ENCODE measurements at places on chromosomes 12 and 14. TPM values are rescaled to one million over a fixed set of nuclear protein-coding genes. Genes with fewer than 3 reads are reported as not detected.

The NDRG2 gene
- 12.6 TPM for total RNA-seq

DNA sequence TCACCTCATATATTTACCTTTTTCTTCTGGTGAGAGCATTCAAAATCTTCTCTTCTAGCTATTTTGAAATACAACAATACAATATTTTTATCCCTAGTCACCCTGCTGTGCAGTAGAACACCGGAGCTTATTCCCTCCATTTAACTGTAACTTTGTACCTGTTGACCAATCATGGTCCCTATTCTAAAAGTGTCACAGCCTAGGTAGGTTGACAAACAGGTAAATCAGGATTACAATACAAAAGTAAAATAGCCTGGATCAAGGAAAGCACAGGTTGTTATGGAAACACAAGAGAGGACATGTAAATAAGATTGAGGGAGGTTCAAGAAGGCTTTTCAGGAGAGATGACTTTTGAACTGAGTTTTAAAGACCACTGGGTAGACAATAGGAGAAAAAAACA, 670.9 kb downstream of the DIO2 start:
- no peaks in the 10 kb centered on the region for H3K36me3 ChIP-seq
- H3K4me3 ChIP-seq = no peak overlapping the region
- peaks cover 20% of the 10 kb centered on the region for H3K4me1 ChIP-seq
- H3K27me3 ChIP-seq = no peaks in the 10 kb centered on the region

- H3K36me3 ChIP-seq = no peaks in the 10 kb centered on the region
- no peak overlapping the region for H3K4me3 ChIP-seq
- no peak for DNase-seq
- H3K4me1 ChIP-seq = no peaks in the 10 kb centered on the region
- H3K27me3 ChIP-seq = no peaks in the 10 kb centered on the region
Measured at GRCh38 chr12:118650586-118650960, 274.2 kb downstream of the SUDS3 start.

GRCh38 chr14:73339846-73340595, 102.7 kb downstream of the PAPLN start:
- H3K27me3 ChIP-seq = no peaks in the 10 kb centered on the region
- no peaks in the 10 kb centered on the region for H3K36me3 ChIP-seq
- no peak overlapping the region for H3K27ac ChIP-seq

The UBE2N gene
- 129 TPM for total RNA-seq

DNA sequence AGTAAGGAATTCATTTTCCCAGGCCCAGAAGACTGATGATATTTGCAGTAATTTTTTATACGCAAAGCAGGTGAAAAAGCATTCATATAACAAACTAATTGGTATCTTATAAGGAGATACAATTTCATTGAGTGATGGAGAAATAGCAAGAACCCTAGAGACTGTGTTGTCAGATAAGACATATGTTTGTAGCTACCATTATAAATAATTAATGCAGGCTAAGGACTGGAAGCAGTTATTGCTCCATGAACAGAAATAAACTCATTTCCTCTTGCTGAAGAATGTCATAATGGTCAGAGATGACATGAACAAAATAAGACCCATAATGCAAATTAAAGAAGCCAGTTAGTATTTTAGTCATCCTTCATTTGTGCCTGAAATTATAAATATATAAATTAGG, 1.5 kb downstream of the OR6C2 start:
- no peaks in the 10 kb centered on the region for H3K4me1 ChIP-seq
- no peak overlapping the region for H3K27ac ChIP-seq
- no peak overlapping the region for H3K4me3 ChIP-seq
- H3K27me3 ChIP-seq = no peaks in the 10 kb centered on the region
- no peaks in the 10 kb centered on the region for H3K36me3 ChIP-seq

The RNF212B gene
- not detected for total RNA-seq

DNA sequence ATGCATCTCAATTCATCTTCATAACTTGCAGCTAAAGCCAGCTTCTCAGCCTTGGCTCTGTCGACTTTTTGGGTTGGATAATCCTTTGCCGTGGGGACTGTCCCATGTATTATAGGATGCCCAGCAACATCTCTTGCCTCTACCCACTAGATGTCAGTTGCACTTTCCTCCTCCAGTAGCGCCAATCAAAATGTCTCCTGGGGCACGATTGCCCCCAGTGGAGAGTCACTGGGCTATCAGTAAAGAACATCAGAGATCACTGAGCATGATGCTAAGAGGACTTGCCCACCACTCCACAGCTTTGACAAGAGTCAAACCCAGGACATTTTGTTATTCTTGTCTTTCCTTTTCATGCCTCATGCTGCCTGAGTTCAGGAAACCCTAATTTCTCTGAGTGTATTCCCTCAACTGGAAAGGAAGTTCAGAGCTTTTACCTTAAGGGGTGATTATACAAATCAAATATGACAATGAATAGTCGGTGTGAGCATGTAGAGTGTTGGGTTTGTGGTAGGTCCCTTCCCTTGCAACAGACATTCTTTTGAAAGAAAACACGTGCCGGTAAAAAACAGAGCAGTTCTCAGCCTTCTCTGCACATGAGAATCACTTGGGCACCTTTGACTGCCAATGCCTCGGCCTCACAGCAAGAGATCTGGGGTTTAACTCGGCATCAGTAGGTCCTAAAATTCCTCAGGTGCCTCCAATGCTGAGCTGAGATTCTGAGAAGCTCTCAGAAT, 980.6 kb downstream of the VRK1 start:
- H3K4me1 ChIP-seq = no peaks in the 10 kb centered on the region
- DNase-seq = no peak
- H3K4me3 ChIP-seq = no peak overlapping the region
- H3K27me3 ChIP-seq = no peaks in the 10 kb centered on the region
- no peaks in the 10 kb centered on the region for H3K36me3 ChIP-seq

DNA sequence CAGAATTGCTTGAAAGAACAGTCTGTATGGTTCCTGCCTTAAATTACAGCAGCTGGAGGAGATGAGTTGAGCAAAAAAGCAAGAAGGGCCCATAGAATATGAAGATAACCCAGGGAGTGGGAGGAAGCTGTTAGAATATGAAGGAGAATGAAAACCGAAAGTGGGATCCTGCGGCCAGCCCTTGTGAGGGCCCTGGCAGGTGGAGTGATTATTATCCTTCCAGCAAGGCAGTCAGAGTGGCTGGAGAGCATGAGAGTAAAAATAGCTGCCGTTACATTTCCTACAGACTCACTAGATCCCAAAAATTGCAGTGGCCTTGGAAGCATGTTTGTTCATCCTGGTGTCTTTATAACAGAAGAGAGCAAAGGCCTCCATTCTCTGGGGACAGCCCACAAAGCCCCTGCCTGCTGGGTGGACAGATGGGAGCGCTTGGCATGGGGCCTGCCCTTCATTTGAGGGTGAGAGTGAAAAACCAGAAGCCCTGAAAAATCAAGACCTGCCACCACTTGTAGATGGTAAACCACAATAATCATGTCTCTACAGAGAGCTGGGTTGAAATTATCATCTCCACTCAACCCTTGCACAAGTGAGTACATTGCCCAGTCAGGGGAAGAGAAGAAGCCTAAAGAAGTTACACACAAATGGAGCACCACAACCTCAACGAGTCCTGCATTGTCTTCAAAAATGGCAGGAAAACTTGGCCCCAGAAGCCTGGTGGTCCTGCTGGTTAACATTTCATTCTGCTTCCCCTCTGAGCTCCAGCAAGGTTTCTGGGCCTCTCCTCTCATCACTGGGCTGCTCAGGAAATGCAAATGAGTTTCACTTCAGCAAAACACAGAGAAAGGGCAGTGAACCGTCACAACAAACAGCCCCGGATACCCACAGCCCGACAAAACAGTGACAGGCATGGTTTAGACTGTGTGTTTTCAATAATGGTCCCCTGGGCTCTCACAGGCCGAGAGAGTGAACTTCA, 20.5 kb downstream of the ZDHHC22 start:
- DNase-seq = no peak
- H3K27me3 ChIP-seq = peaks cover 14% of the 10 kb centered on the region
- H3K27ac ChIP-seq = no peak overlapping the region
- peaks cover 6% of the 10 kb centered on the region for H3K4me1 ChIP-seq
- no peak overlapping the region for H3K4me3 ChIP-seq
- H3K36me3 ChIP-seq = no peaks in the 10 kb centered on the region

GRCh38 chr14:99124482-99125105, 147.4 kb downstream of the BCL11B start:
- H3K27me3 ChIP-seq = peaks cover 5% of the 10 kb centered on the region
- H3K27ac ChIP-seq = no peak overlapping the region
- no peak overlapping the region for H3K4me3 ChIP-seq
- no peaks in the 10 kb centered on the region for H3K36me3 ChIP-seq
- DNase-seq = no peak

- no peaks in the 10 kb centered on the region for H3K36me3 ChIP-seq
- no peak for DNase-seq
- H3K4me3 ChIP-seq = no peak overlapping the region
- H3K27ac ChIP-seq = no peak overlapping the region
- H3K4me1 ChIP-seq = no peaks in the 10 kb centered on the region
Measured at GRCh38 chr12:29831173-29831572, 47.4 kb upstream of the TMTC1 start.

GRCh38 chr12:29547151-29547632, 49.7 kb upstream of the OVCH1 start:
- no peak overlapping the region for H3K27ac ChIP-seq
- no peak overlapping the region for H3K4me3 ChIP-seq
- no peaks in the 10 kb centered on the region for H3K36me3 ChIP-seq
- no peaks in the 10 kb centered on the region for H3K27me3 ChIP-seq
- peak; percentile 90 for DNase-seq
- H3K4me1 ChIP-seq = no peaks in the 10 kb centered on the region

GRCh38 chr14:20623798-20624197, 17.7 kb downstream of the OR6S1 start:
- no peak overlapping the region for H3K4me3 ChIP-seq
- H3K4me1 ChIP-seq = peaks cover 10% of the 10 kb centered on the region
- H3K27me3 ChIP-seq = peaks cover 22% of the 10 kb centered on the region
- no peaks in the 10 kb centered on the region for H3K36me3 ChIP-seq
- DNase-seq = no peak

The TSPAN19 gene
- not detected for total RNA-seq

GRCh38 chr12:61291647-61292046, 968.6 kb upstream of the USP15 start:
- no peaks in the 10 kb centered on the region for H3K4me1 ChIP-seq
- H3K4me3 ChIP-seq = no peak overlapping the region
- DNase-seq = no peak
- no peak overlapping the region for H3K27ac ChIP-seq

DNA sequence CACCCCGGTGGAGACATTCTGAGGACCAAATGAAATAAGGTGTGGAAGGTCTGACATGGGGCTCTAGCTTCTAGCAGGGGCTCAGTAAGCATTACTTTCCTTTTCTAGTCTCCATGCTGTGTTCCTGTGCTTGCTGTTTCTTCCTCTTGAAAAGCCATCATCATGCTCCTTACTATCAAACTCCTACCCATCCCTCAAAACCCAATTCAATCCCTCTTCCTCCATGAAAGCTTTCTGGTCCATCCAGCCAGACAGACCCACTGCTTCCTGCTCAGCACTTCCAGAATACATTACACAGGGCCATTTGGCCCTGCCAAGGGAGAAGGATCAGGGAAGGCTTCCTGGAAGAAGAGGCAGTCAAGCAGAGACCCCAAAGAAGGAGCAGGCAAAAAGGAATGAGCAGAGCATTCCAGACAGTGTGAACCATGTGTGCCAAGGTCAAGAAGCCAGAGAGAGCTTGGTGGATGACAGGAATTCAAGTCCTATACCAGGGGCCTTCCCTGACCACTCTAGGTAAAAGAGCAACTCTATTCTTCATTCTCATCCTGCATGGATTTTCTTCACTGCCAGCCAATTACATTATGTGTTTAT, 59.5 kb downstream of the NUAK1 start:
- no peak for DNase-seq
- H3K27ac ChIP-seq = peak overlapping the region; percentile 72
- H3K4me3 ChIP-seq = no peak overlapping the region
- H3K27me3 ChIP-seq = no peaks in the 10 kb centered on the region
- H3K4me1 ChIP-seq = peaks cover 73% of the 10 kb centered on the region

GRCh38 chr12:42299392-42300308, 26.2 kb downstream of the ZCRB1 start:
- peak; percentile 78 for DNase-seq
- no peaks in the 10 kb centered on the region for H3K4me1 ChIP-seq
- H3K27me3 ChIP-seq = no peaks in the 10 kb centered on the region
- no peak overlapping the region for H3K27ac ChIP-seq
- H3K36me3 ChIP-seq = no peaks in the 10 kb centered on the region

DNA sequence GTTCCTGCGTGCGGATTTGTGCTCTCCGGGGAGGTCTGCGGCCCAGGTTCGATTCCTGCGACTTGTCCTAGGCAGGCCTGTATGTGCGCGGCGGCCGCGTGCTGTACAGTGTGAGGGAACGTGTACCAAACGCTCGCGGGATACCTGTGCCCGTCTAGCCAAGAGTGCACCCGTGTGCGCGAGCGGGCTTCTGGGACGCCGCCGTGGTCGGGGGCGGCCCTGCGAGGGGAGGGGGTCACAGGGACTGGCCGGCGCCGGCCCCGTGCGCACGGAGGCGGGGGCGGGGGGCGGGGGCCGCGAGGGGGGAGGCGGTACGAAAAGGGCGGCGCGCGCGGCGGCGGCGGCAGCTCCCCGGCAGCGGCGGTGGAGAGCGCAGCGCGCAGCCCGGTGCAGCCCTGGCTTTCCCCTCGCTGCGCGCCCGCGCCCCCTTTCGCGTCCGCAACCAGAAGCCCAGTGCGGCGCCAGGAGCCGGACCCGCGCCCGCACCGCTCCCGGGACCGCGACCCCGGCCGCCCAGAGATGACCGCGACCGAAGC, at the start of gene DLK1:
Gene DLK1 (plus strand): TSS at position 343 of the 536 bp plus-strand sequence. CDS start 177 bp downstream, at position 520.
- H3K4me1 ChIP-seq = no peaks in the 10 kb centered on the region
- peaks cover 72% of the 10 kb centered on the region for H3K27me3 ChIP-seq
- DNase-seq = no peak

GRCh38 chr12:77767756-77768343, 62.8 kb upstream of the NAV3 start:
- no peaks in the 10 kb centered on the region for H3K4me1 ChIP-seq
- no peaks in the 10 kb centered on the region for H3K27me3 ChIP-seq
- H3K27ac ChIP-seq = no peak overlapping the region
- H3K36me3 ChIP-seq = no peaks in the 10 kb centered on the region

DNA sequence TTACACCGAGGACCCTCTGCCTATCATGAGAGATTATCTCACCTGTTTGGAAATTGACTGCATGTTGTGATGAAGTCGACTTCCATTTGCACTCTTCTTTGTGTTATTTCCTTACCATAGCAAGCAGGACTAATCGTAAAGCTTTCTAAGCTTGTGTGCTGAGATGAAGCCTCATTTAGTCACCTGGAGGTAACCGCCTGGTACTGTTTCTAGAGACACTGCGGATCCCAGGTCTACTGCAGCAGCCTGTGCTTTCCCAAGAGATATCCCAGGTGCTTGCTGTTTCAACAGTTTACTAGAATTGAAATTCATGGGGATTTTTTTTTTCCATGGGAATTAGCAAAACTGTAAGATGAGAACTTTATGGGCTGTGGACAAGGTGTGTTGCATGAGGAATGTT, 131.8 kb downstream of the PTPRR start:
- no peaks in the 10 kb centered on the region for H3K4me1 ChIP-seq
- no peaks in the 10 kb centered on the region for H3K36me3 ChIP-seq
- no peak overlapping the region for H3K27ac ChIP-seq
- no peak overlapping the region for H3K4me3 ChIP-seq
- peaks cover 2% of the 10 kb centered on the region for H3K27me3 ChIP-seq

- no peaks in the 10 kb centered on the region for H3K4me1 ChIP-seq
- no peaks in the 10 kb centered on the region for H3K27me3 ChIP-seq
- no peak overlapping the region for H3K4me3 ChIP-seq
- H3K36me3 ChIP-seq = no peaks in the 10 kb centered on the region
- no peak overlapping the region for H3K27ac ChIP-seq
Measured at GRCh38 chr12:67789266-67789665, 140.7 kb downstream of the DYRK2 start.

The ETFRF1 gene
- 9.2 TPM for total RNA-seq

Measured in astrocyte (in vitro differentiated cells and primary cell).